ENCODE measurements at places on chromosomes 2 and 18.

GRCh38 chr2:62265106-62265505, 69.2 kb downstream of the B3GNT2 start:
- no peak for DNase-seq

DNA sequence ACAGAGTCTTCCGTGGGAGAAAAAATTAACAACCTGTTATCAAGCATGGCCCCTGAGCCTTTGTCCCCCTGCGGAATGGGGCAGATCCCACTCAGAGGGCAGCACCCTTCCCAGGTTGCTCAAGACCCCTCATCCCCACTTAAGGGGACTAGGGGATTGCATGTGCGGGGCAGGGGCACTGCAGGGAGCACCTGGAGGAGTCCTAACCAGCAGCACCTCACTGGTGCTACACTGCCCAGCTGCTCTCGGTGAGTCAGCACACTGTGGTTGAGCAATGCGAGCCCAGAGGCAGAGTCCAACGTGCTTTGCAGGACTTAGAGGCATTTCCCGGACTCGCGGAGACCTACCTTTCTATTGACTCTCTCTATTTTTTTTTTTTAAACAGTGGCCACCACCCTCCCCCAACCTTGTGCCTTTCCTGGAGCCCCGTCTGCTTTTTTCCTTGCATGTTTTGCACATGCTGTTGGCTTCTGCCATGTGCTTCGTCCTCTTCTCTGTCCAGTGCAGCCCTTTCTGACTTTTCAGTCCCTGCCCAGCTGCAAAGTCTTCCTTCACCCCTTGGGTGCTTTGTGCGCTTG, 74.0 kb downstream of the IL1R2 start:
- DNase-seq, result no peak

GRCh38 chr18:36580266-36580665, 248.5 kb downstream of the TPGS2 start:
- DNase-seq, result no peak

- no peak for DNase-seq
These were observed 8.7 kb downstream of the TMEM169 start for GRCh38 chr2:216090369-216090786.

GRCh38 chr2:158021226-158021625, 80.5 kb upstream of the UPP2 start:
- no peak for DNase-seq

DNA sequence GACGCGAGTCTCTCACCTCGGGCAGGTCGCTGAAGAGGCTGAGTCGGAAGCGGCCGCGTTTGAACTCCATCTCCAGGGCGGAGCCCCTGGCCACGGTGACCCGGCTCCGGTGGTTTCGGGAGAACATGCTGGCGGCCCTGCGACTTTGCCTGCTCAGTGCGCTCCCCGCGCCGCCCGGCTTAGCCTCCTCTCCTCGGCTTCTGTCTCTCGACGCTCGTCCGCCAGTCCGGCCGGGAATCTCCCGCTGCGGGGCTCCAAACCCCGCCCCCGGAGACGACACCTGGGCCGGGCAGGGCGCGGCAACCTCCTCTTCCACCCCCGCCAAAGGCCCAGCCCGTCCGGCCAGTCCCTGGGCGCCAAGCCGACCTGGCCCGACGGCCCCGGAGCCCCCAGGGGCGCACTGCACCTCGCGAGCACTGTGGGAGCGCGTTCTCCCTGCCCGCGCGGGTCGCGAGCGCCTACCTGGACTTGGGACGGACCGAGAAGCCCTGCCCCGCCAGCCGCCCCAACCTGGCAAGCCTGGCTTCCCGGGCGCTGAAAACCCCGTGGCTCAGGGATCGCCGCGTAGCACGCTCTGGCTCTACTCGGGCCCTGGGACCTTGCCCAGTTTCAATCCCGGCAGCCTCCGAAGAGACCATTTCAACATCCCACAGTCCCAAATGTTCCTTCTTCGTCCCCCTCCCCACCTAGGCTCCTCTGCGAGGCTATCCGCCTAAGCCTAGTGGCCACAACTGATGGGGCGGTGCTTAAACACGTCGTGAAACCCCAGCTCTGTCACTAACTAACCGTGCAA, at the start of gene RTKN:
Gene RTKN (minus strand): TSS at position 248 of the 793 bp plus-strand sequence. CDS start 121 bp downstream, at position 127.
- no peak for DNase-seq

DNA sequence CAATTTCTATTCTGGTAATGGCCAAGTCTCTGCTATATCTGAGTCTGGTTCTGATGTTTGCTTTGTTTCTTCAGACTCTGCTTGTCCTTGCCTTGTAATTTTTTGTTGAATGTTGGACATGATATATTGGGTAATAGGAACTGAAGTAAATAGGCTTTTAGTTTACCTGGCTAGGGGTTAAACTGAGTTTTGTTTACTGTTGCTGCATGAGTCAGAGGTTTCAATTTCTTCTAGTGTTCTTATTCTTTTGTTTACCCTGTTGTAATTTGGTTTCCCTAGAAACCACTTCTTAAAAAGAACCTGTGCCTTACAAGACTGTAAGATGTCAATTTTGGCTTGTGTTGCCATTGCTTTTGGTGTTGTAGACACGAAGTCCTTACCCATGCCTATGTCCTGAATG, 285.0 kb upstream of the KCNH7 start:
- no peak for DNase-seq

DNA sequence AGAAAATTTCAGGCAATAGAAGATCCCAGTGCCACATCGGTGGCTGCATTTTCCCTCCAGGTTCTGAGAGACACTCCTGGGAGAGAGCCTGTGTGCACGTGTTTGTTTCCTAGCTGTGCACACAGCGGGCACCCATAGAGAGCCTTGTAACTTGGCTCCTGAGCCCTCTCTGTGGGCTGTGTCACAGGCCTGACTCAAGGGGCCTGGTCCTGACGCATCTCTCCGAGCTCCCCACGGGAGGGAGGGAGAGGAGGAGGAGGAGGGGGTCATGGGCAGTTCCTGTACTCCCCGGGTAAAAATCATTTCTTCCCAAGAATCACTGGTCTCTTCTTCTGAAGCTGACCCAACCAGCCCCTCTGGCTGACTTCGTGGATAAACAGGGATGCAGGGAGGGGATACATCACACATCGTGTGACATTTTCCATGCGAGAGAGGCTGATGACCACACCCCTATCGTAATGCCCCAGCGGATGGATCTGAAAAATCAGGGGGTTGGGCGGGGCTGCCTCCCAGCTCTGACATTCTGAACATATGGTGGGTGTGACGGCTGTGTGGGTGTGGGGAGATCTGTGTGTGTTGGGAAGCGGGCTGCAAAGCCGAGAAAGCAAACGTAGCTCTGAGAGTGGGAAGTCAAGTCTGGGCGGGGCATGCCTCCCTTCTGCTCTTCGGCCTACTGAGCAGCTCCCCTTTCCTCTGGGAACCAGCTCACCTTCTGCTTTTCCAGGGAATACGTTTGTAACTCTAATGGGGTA, 308.3 kb upstream of the HS6ST1 start:
- DNase-seq, result no peak

- no peak for DNase-seq
These were observed 1.9 kb upstream of the HOXD11 start for GRCh38 chr2:176105078-176105729.

GRCh38 chr2:97849881-97850528, 136.6 kb downstream of the ZAP70 start:
- no peak for DNase-seq

GRCh38 chr2:132577686-132578085, 92.3 kb downstream of the LYPD1 start:
- DNase-seq, result no peak

DNA sequence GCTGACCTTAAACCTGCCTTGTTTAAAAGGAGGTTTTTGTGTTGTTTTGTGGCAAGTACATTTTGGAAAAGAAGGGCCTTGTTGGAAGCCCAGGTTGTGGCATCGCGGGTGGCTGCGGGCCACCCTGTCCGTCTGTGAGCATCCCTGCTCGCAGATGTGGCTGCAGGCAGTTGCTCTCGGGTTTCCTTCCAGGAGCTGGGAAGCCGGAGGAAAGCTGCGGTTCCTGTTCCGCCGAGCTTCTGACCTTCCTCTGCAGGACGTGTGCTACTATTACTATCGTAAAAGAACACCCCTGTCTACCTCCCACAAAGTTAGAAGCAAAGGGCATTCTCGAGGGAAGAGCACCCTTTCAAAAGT, 766 bp downstream of the MFF start:
- DNase-seq, result no peak

Data from stimulated activated CD8-positive, alpha-beta memory T cell treated with anti-CD3 and anti-CD28 coated beads, Interleukin-4, amount 100 ng/mL, for 1 hour (primary cell).